ENCODE measurements at places on chromosomes 13 and 19.

DNA sequence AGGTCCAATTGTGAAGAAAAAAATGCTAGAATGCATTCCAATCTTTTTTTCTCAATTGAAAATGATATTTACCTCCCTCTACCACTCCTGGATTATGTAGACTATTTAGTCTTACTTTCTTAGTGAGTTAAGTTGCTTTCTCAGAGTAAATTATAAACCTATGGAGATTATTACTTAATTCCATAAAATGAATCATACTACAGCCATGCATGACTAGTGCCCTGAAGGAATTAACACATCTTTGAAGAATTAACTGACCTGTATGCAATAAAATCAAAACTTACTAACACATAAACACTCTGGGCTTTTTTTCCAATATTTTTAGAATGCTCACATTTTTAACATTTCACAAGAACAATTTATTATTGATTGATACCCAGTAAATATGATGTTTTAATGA lies 379.4 kb upstream of the DACH1 start:
- DNase-seq: no peak

GRCh38 chr13:98450026-98450425 lies 126.9 kb downstream of the STK24 start:
- no peak for DNase-seq

- DNase-seq: no peak
Observed at GRCh38 chr19:56868446-56868845, 27.9 kb upstream of the PEG3 start.

GRCh38 chr13:19794631-19795030 lies 11.9 kb upstream of the PSPC1 start:
- no peak for DNase-seq

GRCh38 chr19:1163283-1163933 lies 10.7 kb downstream of the SBNO2 start:
- no peak for DNase-seq

- peak; percentile 54 for DNase-seq
Observed at GRCh38 chr19:1862424-1863327, 703 bp downstream of the KLF16 start.

DNA sequence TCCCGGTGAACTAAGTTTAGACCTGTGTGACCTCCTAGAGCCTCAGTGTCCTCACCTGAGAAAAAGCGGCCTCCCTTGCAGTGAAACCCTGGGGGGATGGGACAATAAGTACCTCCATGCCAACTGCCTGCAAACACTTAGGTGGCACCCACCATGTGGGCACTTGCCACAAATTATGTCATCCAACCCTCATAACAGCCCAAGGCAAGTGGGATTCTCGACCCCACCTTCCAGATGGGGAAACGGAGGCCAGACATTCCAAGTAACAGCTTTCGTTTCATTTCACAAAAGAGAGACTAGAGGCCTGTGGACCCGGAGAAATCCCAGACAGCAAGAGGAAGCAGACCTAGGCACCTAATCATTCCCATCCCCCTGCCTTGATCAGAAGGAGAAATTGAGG lies 6.9 kb downstream of the REX1BD start:
- no peak for DNase-seq

- DNase-seq: no peak
Observed at GRCh38 chr19:48975947-48976847, 11.1 kb downstream of the FTL start.

GRCh38 chr13:114281351-114282040 lies at the start of gene UPF3A:
TSS of gene UPF3A (plus strand) at chr13:114281601. CDS start at chr13:114281640, 39 bp downstream.
- DNase-seq: peak; percentile 91

- peak; percentile 36 for DNase-seq
Observed at GRCh38 chr19:40597329-40597838, 3.8 kb upstream of the LTBP4 start.

DNA sequence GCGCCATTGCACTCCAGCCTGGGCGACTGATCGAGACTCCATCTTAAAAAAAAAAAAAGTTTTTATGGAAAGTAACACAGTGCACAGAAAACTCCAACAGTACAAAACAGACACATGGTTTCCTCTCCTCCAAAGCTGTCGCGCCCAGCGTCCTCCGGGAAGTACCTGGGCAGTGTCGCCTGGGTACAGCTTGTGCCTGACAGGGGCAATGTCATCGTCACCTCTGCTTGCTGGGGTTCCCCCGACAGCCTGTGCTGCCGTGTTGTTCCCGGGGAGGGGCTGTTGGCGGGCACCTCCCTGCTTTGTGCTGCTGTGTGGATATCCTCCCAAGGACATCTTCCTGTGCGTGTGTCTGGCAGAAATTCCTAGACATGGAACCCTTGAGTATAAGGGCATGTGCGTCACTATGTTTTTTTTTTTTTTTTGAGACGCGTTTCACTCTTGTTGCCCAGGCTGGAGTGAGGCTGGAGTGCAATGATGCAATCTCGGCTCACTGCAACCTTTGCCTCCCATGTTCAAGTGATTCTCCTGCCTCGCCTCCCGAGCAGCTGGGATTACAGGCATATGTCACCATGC lies 2.4 kb upstream of the F2RL3 start:
- no peak for DNase-seq

DNA sequence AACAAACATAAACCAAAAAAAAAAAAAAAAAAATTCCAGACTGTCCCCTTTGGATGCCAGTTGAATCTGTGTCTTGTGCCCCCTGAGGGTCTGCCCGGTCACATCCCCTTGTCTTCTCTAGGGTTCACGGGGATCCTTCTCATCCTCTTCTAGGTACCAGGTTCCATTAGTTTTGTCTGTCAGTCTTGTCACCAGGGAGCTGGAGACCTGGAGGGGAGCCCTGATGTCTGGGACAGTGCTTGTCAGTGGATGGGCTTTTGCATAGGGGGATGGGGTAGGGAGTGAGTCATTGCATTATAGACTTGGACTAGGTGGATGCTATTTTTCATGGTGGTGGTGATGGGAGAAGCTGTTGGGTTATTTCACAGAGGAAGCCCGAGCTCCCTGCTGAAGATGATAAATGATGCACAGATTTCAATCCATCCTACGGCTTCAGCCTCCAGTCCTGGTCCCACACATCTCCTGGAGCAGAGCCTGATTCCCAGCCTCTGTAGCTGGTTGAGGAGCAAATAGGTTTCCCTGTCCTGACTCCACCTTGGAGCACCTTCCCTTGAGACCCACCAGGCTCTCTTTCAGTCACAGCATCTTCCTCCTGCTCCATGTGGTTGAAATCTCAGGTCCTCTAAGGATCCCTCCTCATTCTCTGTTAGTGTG lies 26.0 kb downstream of the WTIP start:
- DNase-seq: no peak

GRCh38 chr13:63448692-63449091 lies 2033.0 kb upstream of the PCDH20 start:
- DNase-seq: no peak

DNA sequence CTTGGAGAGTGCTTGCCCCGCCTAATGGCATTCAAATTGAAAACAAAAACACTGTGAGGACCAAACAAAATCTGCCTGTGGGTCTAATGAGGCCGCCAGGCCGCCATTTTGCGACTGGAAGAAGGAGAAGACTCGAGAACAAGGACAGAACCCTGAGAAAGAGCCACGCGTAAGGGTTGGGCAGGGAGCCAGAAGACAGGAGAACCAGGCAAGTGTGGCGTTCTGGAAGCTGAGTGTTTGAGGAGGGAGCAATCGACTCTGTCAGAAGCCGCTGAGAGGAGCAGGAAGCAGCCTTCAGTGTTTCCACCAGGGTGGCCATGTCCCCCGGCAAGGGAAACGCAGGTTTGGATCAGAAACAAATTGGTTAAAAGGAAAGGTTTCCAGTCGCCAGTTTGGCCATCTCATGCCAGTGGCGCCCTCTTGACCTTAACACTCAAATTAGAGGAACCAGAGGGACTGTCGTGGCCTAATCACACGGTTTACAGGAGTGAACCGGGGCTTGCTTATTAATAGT lies 10.2 kb upstream of the PTOV1 start:
- DNase-seq: no peak

GRCh38 chr13:87255394-87255793 lies 415.8 kb upstream of the SLITRK5 start:
- no peak for DNase-seq

DNA sequence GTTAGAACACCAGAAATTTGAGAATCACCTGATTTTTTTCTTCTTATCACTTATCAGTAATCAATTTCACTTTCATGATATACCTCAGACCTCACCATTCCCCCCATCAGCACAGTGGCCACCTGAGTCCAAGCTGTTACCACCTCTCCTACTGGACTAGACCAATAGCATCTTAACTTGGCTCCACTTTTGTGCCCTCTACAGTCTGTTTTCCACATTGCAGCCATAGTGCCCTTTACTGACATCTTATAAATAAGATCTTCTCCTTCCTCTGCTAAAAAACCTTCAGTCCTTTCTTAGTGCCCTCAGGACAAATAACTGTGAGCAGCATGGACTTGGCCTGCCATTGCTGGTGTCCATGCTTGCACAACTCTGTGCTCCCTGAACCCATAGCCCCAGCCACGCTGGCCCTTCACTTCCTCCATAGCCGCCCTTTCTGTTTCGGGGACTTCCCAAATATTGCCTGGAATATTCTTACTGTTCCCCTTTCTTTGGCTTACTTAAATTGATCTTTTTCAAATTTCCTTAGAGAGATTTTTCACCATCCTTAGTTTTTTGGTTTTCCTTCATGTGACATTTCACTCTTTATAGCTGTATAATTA lies 380.8 kb downstream of the LMO7 start:
- no peak for DNase-seq

DNA sequence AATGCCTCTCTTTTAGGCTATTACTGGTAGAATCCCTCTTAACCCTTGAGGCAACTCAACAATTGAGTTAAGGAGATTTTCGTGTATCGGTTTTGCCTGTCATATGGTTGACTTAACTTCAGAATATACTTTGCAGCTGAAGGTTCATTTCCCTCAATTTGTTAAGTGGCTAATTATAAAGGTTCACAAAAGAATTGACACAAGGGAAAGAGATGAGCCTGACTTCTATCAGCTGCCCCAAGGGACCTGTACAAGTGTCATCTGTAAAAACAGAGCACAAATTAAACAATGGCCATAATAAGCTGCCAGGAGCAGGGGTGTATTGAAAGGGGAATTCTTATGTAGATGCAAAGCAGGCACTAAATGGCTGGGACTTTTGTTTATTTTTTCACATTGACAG lies 334.8 kb upstream of the OBI1 start:
- DNase-seq: no peak

DNA sequence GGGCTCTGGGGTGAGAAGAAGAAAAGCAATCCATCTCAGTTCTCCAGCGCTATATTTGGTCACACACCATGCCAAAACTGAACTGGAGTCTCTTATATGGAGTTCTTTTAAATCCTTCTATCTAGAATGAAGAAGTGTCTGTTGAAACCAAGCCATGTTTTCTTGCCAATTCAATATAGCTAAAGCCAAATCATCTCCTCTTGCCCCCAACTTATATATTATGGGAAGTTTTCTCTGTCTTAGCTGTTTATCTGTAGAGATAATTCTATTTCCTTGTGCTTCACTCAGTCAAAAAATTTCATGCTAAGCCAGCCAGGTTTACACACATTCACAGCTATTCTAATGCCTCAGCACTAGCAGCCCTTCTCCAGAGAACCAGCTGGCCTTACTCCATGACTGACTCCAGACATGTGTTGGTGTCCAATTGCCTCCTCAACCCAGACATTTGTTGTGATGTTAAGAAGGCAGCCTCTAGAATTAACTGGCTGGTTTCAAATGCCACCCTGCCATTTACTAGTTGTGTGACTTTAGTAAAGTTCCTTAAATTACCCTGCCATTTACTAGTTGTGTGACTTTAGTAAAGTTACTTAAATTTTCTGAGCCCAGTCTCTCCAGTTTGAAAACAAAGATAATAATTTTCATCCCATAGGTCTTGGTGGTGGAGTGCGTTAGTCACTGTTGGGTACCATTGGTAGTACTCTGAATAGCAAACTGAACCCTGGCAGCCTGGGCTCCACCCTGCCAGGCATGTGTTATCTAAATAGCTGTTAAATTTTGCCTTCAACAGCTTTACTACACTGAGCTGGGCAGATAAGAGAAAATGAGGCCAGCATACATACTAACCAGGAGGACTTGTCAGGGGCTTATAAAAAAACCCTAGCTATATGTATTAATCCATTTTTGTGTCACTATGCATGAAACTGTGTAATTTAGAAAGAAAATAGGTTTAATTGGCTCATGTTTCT lies 525.1 kb downstream of the LMO7 start:
- no peak for DNase-seq

GRCh38 chr19:46471116-46471733 lies at the start of gene PNMA8A:
TSS of gene PNMA8A (minus strand) at chr19:46471563. CDS start at chr19:46471035, 528 bp downstream.
- no peak for DNase-seq

- DNase-seq: peak; percentile 46
Observed at GRCh38 chr19:17718947-17719711, at the start of gene MAP1S. TSS of gene MAP1S (plus strand) at chr19:17719480. CDS start at chr19:17719503, 23 bp downstream.

DNA sequence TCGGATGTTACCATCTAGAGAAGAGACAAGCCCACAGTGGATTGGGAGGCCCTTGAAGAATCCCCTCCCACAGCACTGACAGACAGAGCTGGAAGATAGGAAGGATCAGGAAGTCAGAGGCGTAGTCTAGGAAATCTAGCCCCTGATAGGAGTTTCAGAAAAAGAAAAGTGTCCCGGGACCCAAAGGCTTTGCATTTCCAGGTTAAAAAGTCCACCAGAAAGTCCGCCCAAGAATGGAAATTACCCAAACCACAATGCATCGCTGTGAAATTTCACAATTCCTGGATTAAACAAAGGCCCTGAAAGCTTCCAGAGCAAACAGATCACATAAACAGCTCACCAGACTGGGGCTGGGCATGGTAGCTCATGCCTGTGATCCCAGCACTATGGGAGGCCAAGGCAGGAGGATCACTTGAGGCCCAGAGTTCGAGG lies 146.9 kb downstream of the KDM4B start:
- DNase-seq: no peak

DNA sequence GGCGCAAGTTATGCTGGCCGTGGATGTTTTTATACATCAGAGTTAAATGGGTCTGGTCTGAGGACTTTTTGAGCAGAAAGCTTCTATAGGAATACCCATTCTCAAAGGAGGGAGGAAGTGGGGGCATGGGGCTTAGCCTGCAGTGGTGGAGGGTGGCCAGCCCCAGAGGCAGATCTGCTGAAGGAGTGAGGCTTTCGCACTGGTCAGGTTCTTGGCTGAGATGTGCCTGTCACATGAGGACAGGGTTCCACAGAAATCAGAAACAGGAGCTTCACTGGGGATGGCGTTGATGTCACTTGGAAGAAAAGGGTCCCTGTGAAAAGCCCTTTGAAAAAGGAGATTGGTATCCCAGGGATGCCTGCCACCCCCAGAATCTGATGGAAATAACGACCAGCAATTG lies 100.7 kb upstream of the MCF2L start:
- no peak for DNase-seq
